ENCODE measurements at places on chromosomes 12 and 14. TPM values are rescaled to one million over a fixed set of nuclear protein-coding genes. Genes with fewer than 3 reads are reported as not detected.

- ATAC-seq: no peak
These were observed 159.3 kb downstream of the CAND1 start for GRCh38 chr12:67428431-67428830.

GRCh38 chr14:102499401-102500157, 10.0 kb downstream of the ANKRD9 start:
- peak; percentile 3 for ATAC-seq

DNA sequence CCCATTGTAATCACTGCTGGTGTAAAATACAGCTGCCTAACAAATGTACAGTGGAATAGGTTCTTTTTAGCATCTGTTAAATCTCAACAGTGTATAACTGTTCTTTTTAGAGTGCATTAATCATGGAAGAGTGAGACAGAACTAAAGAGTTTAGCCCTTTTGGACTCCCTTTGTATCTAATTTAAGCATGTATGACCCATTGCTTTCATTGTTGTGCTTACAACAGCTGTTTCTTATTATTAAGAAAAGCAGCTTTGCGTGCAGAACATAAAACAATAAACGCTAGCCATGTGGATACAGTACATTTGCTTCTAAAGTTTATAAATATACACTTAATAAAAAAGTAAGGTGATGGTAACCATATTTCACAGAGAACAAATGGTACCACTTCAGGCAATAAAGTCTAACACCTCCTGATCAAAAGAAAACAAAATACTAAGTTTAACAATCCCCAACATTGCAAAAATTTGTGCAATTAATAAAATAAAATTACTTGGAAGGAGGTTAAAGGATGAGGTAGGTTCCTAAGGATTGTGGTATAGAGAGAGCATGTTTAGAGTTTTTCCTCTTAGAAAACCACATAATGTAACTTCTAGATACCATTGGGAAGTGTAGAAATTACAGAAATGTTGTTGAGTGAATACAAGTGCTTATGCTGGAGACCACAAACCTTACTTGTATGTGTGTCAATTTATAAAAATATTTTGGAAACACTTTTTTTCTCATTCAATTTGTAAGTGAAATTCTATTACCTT, 448.7 kb downstream of the SLC6A15 start:
- no peak for ATAC-seq

The RPGRIP1 gene
- total RNA-seq: not detected
